ENCODE measurements at places on chromosomes 11 and 22.

- no peak for DNase-seq
Observed at GRCh38 chr22:32619614-32620426, 145.2 kb downstream of the FBXO7 start.

GRCh38 chr22:20998411-20999336 lies 3.2 kb downstream of the THAP7 start:
- DNase-seq = no peak

DNA sequence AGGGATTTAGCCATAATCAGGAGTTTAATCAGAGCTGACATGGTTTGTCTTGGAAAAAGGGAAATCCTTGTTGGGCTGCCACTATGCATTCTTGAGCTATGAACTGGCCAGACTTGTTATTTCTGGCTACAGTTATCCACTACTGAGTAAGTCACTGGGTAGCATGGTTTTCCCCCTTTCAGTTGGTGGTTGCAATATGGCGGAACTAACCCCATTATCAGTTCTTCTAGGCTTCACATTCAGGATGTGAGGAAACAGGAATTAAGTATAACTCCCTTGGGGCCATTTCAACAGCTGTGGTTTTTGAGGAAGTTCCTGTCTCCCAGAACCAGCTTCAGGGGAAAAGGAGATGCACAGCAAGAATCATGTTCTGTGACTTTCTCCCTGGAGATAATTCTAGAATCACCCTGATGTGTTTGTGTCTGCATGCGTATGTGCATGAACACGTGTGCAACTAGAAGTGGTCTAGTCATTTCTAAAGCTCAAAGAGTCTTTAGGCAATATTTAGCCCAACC lies 103.0 kb upstream of the CD44 start:
- no peak for DNase-seq

DNA sequence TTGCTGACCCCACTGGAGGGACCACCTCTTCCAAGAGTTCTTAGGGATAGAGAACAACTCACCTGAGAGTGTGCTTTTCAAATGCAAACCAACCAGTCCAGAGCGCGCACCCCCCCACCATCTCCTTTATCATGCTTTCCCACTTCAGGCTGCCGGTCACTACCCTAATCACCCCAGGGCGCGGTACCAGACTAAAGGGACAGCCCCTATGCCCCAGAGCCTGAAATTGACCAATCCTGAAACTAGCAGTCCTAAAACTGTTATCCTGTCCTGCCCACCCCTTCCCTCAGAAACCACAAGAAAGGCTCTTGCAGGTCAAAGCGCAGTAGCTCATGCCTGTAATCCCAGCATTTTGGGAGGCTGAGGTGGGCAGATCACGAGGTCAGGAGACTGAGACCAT lies 37.0 kb downstream of the NEAT1 start:
- no peak for DNase-seq

DNA sequence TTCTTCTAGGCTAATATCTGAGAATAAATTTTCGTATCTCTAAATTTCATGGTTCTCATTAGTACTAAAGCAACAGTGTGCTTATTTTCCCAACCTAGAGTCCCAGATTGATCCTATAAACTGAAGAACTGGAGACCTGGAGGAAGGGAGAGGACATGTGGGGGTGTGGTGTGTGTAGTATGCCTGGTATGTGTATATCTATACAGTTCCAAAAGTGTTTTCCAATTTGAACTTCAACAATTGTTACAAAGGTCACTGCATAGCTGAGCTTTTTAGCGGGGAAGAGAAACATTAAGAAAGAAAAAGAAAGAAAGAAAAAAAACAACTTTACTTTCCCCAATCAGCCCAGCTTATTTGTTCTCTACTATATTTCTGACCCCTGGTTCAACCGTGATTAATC lies 152.1 kb downstream of the SOX6 start:
- DNase-seq = no peak

DNA sequence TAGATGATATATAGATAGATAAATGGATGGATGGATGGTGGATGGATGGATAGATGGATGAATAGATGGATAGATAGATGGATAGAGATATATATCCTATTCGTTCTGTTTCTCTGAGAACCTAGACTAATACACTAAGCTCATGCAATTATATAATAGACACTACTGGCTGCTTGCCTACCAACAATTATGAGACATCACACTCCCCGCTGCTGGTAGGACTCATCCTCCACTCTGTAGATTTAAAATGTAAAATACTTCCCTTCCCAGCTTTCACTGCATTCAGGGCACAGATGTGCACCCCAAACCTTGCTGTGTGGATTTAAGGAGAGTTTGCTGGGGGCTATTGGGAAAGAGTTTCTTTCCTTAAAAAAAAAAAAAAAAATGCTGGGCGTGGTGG lies 28.3 kb upstream of the RCN1 start:
- no peak for DNase-seq

GRCh38 chr11:70324376-70325115 lies 54.1 kb downstream of the PPFIA1 start:
- DNase-seq = no peak

- no peak for DNase-seq
Observed at GRCh38 chr22:36724836-36725235, 21.3 kb upstream of the CACNG2 start.

DNA sequence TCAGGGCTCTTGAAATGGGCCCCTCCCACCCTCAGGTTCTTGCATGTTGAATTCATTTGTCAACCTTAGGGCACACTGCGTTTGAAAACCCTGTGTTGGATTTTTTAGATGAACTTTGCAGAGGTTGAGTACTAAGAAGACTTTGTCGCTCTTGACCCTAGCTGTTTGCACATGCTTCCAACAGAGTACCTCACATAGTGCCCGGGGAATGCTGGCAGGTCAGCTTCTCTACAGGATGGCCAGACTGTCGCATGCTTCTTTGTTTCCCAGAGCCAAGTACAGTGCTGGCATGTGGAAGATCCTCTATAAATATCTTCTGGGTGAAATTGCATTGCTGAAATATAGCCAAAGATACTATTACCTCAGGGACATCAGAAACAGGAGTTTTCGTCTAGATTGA lies 59.9 kb downstream of the FAT3 start:
- no peak for DNase-seq

DNA sequence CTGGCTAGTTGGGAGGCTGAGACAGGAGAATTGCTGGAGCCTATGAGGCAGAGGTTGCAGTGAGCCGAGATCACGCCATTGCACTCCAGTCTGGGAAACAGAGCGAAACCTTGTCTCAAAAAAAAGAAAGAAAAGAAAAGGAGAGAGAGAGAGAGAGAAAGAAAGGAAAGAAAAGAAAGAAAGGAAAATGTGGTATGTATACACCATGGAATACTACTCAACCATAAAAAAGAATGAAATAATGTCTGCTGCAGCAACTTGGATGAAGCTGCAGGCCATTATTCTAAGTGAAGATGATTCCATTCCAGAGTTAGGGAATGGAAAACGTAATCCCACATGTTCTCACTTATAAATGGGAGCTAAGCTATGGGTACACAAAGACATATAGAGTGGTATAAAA lies 30.8 kb downstream of the TTC28 start:
- no peak for DNase-seq

DNA sequence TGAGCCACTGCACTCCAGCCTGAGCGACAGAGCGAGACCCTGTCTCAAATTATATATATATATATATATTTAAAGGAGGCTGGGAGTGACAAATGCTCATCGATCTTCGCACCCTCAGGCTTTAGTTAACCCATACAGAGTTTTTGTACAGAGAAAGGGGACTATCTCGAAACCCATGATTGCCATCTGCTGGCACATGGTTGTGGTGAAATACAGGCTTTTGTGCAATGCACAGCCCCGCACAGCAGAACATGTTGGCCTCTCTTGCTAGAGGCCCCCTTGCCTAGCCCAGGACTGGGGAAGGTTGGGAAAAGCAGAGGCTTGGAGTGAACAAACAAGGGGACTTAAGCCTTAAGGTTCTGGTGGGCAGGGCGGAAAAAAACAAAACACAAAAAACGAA lies 3.6 kb downstream of the MYBPC3 start:
- DNase-seq = no peak

DNA sequence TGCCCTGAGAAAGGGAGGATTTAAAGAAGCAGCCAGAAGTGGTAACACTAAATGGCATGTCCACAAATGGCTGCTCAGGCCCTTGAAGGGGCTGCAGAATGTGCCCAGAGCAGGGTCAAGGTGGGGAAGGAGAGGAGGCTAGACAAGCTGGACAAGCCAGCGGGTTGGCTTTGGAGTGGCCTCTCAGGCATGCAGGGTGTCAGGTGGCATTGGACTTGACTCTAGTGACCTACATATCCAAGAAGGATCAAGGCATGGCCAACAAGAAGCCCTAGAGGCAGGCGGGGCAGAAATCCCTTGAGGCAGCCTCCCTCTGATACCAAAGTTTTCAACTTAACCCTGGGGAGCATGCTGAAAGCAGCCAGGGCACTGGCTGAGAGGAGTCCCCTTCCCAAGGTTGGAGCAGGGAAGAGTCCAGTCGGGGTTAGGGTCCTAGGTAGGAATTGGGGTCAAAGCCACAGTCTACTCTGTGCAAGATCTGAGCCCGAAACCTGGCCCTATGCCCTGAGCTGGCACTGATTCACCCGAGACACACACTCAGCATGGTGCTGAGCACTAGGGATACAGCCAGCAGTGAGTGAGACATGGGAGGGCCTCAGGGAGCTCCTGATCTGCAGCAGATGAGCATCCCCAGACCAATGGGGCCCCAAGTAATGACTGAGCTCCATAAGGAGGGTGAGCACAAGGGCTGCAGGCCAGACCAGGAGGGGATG lies 95.8 kb upstream of the ASPHD2 start:
- no peak for DNase-seq

Data from stimulated activated CD4-positive, alpha-beta T cell treated with anti-CD3 and anti-CD28 coated beads, Interleukin-15, amount 100 ng/mL, for 1 hour (primary cell).